Stimulated activated CD4-positive, alpha-beta T cell treated with anti-CD3 and anti-CD28 coated beads, Interleukin-1b, Interleukin-23, amount 100 ng/mL, for 1 hour (primary cell): ENCODE measurements at places on chromosomes 2 and 18.

DNA sequence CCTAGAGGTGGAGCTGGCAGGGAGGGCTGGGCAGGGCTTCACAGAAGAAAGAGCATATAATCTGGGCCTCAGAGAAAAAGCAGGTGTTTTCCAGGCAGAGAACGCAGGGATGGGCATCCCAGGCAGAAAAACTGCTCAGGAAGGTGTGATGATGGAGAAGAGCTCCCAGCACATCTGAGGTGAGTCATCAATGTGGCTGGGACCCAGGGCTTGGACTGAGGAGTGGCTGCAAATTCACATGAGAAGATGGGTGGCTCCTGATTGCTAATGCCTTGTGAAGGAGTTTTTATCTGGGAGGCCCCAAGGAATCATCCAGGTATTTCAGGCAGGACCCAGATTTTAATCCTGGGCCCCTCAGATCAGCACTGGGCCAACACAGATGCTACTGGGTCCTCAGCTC, 10.2 kb downstream of the IL1F10 start:
- DNase-seq: no peak

GRCh38 chr2:70501728-70502127, 51.9 kb downstream of the TGFA start:
- DNase-seq: no peak

DNA sequence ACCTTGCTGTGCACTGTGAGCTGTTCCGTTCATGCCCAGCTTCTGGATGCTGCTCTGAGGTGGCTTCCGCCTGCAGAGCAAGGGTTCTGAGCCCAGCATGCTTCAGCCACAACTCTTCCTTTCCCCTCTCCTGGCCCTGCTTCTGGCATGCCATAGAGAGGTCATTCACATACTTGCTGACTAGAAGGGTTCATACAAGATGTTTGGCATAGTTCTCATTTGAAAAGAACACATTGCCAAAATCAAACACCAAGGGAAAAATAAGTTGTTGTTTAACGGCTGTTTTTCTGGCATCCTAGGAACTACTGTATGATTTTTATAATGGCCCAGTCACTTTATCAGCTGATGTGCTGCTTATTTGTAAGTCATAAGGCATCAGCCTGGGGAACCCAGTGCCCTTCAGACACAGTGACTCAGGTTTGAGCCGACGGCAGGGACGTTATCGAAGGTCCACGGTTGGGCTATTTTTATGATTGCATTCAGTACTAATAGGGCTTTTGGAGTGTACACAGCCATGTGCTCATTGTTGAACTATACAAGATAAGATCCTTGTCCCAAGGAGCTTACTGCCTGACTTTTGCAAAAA, 53.9 kb upstream of the CTAGE1 start:
- DNase-seq: no peak

- no peak for DNase-seq
Measured at GRCh38 chr18:27994571-27994970, 182.4 kb downstream of the CDH2 start.

GRCh38 chr2:24886691-24887304, 33.2 kb downstream of the ADCY3 start:
- DNase-seq: no peak

DNA sequence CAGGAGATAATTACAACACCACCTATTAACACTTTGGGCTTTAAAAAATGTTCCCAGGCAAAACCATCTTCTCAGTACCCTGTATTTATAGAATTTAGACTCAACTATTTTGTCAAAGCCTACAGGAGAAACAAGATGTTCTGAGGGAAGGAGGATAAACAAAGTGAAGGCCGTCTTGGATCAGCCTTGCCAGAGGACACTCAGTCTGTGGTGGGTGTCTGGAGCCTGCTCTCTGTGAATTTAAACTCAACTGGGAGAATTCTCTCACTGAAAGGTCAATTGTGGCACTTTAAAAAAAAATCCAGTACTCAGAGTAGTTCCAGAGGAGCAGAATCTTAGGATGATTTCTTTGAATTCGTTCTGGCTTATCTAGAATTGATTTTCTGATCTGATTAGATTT, 28.4 kb upstream of the SLC1A4 start:
- no peak for DNase-seq
